Kidney (tissue), 22 donors: ENCODE measurements at places on chromosomes 5 and 9. TPM values are rescaled to one million over a fixed set of nuclear protein-coding genes. Genes with fewer than 3 reads are reported as not detected.

DNA sequence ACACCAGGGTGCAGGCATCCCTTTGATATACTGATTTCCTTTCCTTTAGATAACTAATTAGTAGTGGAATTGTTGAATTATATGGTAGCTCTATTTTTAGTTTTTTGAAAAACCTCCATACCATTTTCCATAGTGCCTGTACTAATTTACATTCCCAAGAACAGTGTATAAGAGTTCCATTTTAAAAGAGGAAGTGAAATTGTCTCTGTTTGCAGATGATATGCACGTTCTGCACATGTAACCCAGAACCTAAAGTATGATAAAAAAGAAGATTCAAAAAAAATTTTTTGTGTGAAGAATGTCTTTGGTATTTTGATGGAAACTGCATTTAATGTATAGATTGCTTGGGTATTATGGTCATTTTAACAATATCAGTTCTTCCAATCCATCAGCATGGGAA, 424.0 kb upstream of the CCNH start:
- DNase-seq, result no peak

DNA sequence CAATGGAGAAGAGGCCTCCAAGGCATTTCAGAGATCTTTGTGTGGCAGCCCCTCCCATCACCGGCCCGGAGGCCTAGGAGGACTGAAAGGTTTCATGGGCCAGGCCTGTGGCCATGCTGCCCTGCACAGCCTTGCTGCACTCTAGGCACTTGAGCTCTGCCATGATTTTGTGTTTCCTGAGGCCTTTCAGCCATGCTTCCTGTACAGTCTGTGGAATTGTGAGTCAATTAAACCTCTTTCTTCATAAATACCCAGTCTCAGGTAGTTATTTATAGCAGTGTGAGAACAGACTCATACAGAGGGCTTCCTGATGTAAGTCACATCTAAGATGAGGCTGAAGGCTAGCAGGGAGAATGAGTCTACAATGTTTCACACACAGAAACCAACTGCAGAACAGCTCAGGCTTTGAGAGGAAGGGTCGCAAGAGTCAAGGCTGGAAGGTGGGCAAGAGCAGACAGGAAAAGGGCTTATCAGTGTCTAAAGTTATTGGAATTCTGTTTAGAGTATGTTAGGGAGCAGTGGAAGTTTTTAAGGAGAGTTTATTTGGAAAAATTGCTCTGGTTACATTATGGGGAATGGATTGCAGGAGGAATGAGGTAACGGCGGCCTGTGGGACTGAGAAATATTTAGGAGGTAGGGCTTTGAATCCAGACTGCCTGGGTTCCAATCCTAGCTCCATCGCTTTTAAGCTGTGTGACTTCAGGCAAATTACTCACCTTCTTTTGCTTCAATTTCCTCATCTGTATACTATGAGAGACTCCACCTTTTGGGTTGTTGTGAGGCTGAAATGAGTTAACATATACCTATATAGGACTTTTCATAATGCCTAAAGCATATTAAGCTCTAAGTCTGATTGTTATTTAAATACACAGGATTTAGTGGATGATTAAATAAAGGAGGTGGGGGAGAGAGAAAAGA, 291.2 kb downstream of the CWC27 start:
- no peak for DNase-seq

- no peak for DNase-seq
Measured at GRCh38 chr5:66739021-66739420, 142.8 kb downstream of the MAST4 start.

GRCh38 chr5:54009828-54010227, 300.5 kb downstream of the ARL15 start:
- DNase-seq, result no peak

The PDE6A gene
- total RNA-seq, result 0.03 TPM
